ENCODE measurements at places on chromosomes 1 and 21.

DNA sequence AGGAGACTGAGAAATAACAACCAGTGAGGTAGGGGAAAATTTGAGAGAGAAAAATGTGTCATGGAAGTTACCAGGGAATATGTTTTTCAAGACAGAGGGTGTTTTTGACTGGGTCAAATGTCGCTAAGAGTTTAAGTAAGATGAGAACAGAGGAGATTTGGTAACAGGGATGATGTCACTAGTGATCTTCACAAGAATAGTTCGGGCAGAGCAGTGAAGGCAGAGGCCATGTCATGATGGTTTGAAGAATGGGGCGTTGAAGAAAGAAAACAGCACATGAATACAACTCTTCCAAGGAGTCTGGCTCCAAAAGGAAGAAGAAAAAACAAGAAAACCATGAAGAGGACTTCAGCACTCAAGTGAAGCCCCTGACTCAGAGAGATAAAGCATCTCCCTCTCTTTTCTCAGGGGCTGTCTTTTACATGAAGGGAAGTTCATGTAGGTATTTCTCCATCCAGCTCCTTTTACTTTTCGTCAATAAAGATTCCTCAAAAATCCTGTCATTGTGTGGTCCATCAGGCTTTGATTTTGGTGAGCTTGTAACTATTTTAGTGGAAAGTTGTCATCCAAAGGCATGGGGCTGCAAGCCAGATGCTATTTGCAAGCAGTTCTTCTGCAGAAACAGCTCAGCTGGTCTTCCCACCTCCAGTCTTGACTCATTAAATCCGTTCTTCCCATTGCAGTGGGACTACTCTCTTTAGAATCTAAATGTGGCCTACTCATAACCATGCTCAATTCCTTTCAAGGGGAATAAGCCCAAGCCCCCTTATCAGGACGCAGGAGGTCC lies 397.3 kb downstream of the LMX1A start:
- no peak overlapping the region for H3K27ac ChIP-seq
- no peak for DNase-seq
- H3K36me3 ChIP-seq: no peaks in the 10 kb centered on the region
- no peak overlapping the region for H3K4me3 ChIP-seq
- no peaks in the 10 kb centered on the region for H3K4me1 ChIP-seq
- no peaks in the 10 kb centered on the region for H3K27me3 ChIP-seq

- H3K27ac ChIP-seq: no peak overlapping the region
- H3K27me3 ChIP-seq: no peaks in the 10 kb centered on the region
- no peaks in the 10 kb centered on the region for H3K36me3 ChIP-seq
- H3K4me3 ChIP-seq: no peak overlapping the region
- no peak for DNase-seq
Observed at GRCh38 chr1:179137617-179138255, 55.9 kb downstream of the TOR3A start.

- no peak for DNase-seq
- no peaks in the 10 kb centered on the region for H3K27me3 ChIP-seq
- no peak overlapping the region for H3K27ac ChIP-seq
- H3K4me1 ChIP-seq: no peaks in the 10 kb centered on the region
- H3K4me3 ChIP-seq: no peak overlapping the region
- no peaks in the 10 kb centered on the region for H3K36me3 ChIP-seq
Observed at GRCh38 chr1:184163674-184164465, 112.3 kb downstream of the TSEN15 start.

GRCh38 chr1:161907265-161907664 lies 116.4 kb downstream of the OLFML2B start:
- H3K36me3 ChIP-seq: peaks cover 1% of the 10 kb centered on the region
- H3K27ac ChIP-seq: no peak overlapping the region
- H3K27me3 ChIP-seq: no peaks in the 10 kb centered on the region
- DNase-seq: no peak
- no peak overlapping the region for H3K4me3 ChIP-seq

DNA sequence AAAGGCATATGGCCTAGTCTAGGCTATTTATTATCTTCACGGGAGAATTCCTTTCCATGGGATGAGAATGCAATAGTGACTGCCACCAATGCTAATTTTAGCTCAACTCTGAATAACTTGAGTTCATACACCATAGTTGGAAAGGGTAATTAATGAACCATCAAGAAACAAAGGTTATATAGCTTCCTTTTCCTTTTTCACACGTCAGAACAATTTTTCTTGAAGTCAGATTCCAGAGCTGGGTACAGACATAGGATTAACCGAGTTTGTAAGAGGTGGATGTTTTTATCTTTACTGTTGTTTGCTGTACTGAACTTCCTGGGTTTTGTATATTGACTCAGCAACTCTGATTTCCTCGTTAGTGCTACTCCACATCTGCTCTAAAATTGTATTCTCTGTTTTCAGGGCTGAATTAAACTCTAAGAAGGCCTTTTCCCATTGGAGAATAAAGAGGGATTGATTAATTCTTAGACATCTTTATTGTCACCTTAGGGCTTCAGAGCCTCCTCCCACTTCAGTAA lies 262.0 kb downstream of the NUF2 start:
- no peaks in the 10 kb centered on the region for H3K36me3 ChIP-seq
- no peak overlapping the region for H3K27ac ChIP-seq
- no peak overlapping the region for H3K4me3 ChIP-seq

Measured in activated CD8-positive, alpha-beta T cell treated with anti-CD3 and anti-CD28 coated beads, Interleukin-2, amount 10 ng/mL, durations not matched to agents 7 days and 5 days (primary cell).